ENCODE measurements at places on chromosomes 12 and 14. TPM values are rescaled to one million over a fixed set of nuclear protein-coding genes. Genes with fewer than 3 reads are reported as not detected.

CMAS gene
- total RNA-seq: 39.3 TPM

TAS2R14 gene
- total RNA-seq: 1.4 TPM

PTHLH gene
- not detected for total RNA-seq

SVOP gene
- total RNA-seq: not detected

IGFBP6 gene
- 1,168 TPM for total RNA-seq

ARHGAP9 gene
- total RNA-seq: 0.18 TPM

RFX4 gene
- not detected for total RNA-seq

SMIM41 gene
- total RNA-seq: not detected

NID2 gene
- total RNA-seq: 137 TPM

LRFN5 gene
- total RNA-seq: 6.3 TPM

Measured in myometrial cell (primary cell).